Cerebellum (tissue), 4 donors: ENCODE measurements at places on chromosomes 2 and 18.

GRCh38 chr2:77296791-77297190 lies 225.4 kb downstream of the LRRTM4 start:
- no peak for DNase-seq

DNA sequence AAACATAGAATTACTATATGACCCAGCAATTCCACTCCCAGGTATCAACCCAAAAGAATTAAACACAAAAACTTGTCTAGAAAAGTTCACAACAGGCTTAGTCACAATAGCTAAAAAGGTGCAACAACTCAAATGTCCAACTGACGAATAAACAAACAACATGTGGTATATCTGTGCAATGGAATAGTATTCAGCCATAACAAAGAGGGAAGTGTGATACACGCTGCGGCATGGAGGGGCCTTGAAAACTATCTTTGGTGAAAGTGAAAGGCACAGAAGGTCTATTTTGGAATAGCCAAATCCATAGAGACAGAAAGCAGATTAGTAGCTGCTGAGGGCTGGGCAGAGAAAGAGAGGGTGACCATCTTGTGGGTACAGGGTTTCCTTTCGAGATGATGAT lies 72.1 kb downstream of the DDX1 start:
- no peak for DNase-seq

DNA sequence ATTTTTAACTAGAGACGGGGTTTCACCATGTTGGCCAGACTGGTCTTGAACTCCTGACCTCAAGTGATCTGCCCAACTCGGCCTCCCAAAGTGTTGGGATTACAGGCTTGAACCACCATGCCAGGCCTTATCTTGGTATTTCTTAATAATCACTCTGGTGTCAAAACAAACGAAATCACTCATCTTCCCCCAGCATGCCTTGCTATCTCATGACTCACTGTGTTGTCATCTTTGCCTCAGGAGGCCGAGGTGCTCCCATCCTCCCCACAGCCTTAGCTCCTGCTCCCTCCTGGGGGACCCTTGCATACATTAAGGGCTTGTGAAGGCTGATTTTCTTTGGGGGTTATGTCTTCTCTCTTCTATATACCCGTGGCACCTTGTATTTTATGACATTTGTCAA lies 250.1 kb upstream of the DPP10 start:
- no peak for DNase-seq

DNA sequence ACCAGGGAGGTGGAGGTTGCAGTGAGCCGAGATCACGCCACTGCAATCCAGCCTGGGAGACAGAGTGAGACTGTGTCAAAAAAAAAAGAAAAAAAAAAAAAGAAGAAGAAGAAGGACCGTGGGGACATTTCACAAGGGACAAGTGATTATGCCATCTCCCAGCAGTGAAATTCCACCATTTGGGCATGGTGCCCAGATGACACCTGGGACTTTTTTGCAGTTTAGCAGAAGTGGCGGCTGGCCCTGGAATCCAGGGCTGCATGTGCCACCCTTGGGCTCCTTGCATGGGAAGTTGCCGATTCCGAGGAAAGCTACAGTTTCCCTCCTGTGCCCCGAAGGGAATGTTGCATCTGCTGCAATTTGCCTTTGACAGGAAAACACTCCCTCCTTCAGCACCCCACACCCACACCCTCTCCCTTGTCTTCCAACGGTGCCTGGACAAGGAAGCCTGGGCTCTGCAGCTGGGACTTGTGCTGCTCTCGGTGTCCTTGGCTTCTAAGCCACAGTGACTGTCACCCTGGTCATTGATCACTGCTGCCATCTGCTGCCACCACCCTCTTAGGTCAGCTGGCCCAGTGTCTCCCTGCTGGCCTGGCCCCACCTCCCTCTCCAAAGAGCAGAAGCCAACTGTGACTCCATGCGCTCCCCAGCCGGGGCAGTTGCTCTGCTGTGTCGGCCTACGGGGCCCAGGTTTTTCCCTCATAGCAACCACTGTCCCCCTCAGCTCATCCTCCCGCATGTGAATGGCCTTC lies 56.4 kb upstream of the LRRC30 start:
- DNase-seq, result no peak

GRCh38 chr18:66048406-66048805 lies 297.6 kb downstream of the CDH7 start:
- DNase-seq, result no peak

DNA sequence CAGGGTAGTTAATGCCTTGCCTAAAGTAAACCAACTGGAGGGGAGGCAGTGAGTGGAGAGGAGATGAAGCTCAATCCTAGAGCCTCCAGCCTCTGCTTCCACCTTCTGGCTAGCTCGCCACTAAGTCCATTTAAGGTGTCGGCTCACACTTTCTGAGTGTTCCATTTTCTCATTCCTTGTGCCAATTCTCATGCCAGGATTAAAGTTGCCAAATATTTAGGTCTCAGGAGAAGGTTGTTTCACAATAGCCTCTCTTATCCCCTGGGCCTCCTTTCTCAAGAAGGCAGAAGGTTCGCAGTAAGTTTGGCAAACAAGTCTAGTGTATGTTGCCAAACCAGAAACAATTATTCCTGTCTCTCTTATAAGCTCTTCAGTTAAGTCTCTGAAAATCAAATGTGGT lies 57.2 kb downstream of the TACR1 start:
- no peak for DNase-seq

- no peak for DNase-seq
These were observed 148.3 kb upstream of the HDAC4 start for GRCh38 chr2:239548965-239549595.

DNA sequence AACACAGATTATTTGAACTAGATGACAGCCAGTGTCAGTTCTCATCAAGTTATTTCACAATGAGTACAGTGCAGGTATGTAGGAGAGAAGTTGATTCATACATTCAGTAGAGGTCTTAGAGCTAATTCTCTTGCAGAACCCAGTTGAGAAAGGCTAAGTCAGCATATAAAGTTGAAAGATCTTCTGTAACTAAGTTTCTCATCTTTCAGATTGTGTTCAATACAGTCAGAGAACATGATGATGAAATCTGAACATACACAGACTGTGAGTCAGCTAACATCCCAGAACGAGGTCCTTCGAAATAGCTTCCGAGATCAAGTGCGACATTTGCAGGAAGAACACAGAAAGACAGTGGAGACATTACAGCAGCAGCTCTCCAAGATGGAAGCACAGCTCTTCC lies 41.9 kb upstream of the LIMS1 start:
- DNase-seq, result no peak

DNA sequence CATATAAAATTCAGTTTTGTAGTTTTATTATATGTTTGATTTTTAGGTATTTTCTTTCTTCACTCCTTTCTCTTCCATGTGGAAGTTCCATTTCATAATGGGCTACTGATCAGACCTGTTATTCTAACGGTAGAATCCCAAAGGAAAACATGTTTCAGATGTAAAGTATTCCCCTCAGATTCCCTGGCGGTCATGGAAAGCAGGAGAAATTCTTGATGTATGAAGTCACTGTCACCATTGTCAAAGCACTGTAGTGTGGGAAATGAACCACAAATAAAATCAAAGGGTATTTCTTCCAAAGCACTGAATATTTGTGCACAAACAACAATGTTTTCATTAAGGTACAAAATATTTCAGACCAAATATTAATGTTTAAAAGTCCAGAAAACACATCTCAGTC lies 237.3 kb upstream of the KLHL14 start:
- no peak for DNase-seq

- DNase-seq, result no peak
These were observed 115.5 kb downstream of the NFATC1 start for GRCh38 chr18:79511271-79511670.

- no peak for DNase-seq
These were observed 186.8 kb upstream of the CTAGE1 start for GRCh38 chr18:22604390-22604985.

DNA sequence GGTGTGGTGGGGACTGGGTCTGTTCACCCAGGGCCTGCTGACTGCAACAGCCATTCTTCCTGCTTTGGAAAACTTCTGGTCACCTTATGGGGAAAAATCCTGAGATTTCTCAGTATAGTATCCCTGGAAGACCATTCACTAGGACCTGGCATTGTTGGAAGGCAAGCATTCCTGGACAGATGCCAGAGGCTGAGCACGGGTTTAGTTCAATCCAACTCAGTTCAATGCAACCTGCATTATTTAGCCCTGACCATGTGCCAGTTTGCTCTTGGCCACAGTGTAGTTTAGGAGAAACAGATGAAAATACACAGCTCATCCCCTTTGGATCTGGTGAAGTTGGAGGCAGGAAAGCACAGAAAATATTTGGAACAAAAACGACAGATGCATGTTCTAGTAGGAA lies 95.9 kb downstream of the LPIN1 start:
- DNase-seq, result no peak

DNA sequence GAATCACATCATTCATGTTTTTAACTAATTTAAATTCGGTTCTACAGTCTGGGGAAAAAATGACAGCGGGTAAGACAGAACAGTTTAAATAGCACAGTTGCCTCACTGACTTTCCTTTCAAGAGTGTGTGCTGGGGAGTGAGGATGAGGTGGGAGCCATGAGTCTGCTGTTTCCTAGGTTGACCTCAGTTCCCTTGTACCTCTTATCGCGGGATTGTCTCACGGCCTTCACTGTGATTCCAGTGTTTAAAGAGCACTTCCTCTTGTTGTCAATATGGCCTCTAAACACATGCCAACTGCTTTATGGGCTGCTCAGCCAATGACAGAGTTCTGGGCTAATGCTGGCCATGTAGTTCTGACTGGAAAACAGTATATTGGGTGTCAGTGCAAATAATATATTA lies 41.6 kb upstream of the ALMS1 start:
- no peak for DNase-seq

- DNase-seq, result no peak
These were observed 273.5 kb upstream of the MMADHC start for GRCh38 chr2:149861034-149861433.

- DNase-seq, result no peak
These were observed 119.8 kb downstream of the PLEKHM3 start for GRCh38 chr2:207905546-207905945.

DNA sequence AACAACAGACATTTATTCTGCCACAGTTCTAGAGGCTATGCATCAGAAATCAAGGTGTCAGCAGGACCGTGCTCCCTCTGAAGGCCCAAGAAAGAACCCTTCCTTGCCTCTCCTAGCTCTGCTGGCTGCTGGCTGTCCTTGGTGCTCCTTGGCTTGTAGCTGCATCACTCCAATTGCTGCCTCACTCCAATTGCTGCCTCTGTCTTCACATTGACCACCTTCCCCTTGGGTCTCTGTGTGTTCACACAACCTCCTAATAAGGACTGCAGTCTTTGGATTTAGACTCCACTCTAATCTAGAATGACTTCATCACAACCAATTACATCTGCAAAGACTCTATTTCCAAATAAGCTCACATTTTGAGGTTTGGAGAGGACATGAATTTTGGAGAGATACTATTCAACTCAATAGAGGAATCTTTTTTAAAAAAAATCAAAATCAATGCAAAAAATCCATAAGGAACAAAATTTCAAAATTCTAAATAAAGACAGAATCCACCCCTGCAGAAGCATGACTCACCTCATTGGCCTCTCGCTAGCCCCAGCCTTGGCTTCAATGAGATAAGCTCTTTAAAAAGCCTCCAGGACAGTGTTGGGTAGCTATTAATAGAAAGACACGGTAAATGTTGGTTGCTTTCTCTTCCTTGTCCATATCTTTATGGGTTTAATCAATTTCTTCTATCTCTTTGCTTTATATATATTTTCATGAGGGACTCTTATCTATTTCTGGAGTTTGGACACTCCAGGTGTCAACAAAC lies 267.6 kb upstream of the MGAT5 start:
- peak; percentile 60 for DNase-seq

DNA sequence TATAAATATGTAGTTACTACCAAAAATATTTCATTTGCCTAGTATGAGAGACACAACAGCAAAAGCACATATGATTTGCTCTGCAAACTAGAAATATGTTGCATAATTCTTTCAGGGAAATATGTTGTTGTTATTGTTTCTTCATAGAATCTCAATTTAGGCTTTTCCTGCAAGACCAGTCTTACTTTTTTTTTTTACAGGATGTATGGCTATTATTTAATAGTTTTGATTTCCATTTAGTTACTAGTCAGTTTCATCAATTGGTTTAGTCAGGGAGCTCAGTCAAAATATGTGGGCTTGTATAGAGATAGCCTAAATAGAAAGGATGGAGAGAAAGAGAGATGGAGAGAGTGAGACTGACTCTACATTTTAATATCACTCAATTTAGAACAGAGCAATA lies 6.1 kb downstream of the LRP1B start:
- DNase-seq, result no peak

- DNase-seq, result no peak
These were observed 404.3 kb downstream of the PID1 start for GRCh38 chr2:228866781-228867180.

DNA sequence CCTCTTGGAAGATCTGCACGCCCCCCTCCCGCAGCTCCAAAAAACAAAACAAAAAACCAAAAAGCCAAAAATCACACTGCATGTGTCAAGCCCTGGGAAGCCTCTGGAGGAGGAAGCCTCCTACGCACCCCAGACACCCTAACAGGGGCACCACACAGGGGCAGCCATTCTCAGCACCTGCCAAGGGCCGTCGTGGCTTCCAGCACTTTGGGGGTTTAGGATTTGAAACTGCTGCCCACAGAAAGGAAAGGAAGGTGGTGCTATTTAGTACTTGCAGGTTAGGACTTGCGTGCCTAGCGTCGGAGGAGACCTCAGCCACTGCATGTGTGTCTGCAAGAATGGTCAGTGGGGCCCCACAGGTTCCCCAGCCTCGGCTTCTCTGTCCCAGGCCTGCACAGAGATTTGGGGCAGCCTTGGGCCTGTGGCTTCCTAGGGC lies 419 bp upstream of the GPR55 start:
- no peak for DNase-seq

DNA sequence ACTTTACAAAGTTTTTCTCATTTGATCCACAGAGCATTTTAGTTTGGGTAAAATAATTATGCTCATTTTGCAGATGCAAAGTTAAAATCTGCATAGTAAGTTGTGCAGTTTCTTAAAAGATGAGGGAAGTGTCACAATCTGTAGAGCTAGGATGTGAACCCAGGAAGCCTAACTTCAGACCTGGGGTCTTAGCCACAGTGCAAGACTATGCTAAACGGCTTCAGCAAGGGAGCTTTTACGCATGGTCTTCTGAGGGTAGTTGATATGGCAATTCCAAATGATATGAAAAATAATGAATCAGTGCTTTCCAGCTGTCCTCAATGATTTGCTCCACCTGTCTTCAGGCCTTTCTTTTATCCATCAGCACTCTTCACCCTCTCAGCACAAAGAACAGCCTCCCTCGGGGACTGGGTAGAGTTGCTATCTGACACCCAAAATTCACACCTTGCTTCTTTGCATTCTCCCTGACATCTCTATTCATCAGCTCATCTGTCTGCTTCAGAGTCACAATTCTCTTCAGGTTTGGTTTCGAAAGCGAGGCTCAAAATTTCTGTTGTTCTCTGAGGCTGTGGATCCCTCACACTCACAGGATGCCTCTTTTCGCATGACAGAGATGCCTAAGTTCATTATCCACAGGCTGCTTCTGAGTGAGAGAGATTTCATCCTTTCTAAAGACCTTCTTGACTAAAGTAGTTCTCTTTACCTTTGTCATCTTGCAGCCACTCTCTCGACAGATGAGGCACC lies 302.5 kb downstream of the NRXN1 start:
- DNase-seq, result no peak
